ENCODE measurements at places on chromosomes 2 and 18.

DNA sequence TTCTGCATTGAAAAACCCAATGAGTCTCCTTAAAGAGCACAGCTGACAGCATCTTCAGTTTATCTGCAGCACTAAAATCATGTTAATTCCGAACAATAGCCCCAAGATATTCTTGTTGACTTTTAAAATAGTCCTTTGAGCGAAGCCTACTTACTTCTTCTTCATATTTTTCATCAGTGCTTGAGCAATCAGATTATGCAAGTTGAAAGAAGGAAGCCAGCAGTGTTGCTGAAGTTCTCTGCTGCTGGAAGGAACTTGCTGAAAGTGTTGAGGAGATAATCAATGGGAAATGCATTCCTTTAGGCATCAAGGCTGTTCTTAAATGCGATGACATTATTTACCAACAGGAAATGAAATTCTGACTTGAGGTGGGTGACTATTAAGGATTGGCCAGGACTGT is 105.9 kb upstream of the SNTG2 start:
- no peak for DNase-seq

DNA sequence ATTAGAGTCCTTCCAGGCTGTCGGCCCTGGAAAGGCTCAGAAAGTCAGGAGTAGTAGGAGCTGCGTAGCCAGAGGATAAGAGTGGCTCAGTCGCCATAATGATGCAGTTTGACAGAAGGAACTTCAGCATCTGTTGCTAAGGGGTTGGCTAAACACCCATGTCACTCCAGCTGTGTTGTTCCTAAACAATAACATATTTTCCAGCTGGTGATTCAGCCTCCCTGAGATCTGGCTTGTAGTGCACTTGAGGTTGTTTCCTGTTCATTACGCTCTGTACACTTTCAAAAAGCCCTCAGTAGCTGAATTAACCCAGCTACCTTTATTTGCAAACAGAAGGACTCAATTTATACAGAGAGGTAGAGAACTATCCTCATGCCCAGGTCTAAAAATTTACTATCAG is 39.7 kb upstream of the EPAS1 start:
- DNase-seq = no peak

DNA sequence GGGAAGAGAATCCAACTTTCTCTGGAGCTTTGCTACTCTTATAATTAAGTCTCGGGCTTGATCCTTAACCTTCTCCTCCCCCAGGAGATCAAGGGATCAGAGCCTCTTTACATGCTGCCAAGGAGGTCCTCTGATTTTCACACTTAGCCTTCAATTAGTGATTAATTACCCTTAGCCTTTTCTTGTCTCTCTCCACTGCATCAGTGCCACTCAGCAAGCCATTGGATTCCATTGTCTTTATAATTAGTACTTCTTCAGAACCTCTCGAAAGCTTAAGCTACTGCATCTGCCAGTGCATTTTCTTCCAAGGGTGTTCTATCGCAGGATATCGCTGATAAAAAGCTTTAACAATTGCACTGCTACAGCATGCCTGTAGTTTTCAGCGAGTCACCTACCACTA is 477.0 kb upstream of the MEIS1 start:
- no peak for DNase-seq

GRCh38 chr2:231429901-231430300 is 34.4 kb downstream of the NCL start:
- no peak for DNase-seq

DNA sequence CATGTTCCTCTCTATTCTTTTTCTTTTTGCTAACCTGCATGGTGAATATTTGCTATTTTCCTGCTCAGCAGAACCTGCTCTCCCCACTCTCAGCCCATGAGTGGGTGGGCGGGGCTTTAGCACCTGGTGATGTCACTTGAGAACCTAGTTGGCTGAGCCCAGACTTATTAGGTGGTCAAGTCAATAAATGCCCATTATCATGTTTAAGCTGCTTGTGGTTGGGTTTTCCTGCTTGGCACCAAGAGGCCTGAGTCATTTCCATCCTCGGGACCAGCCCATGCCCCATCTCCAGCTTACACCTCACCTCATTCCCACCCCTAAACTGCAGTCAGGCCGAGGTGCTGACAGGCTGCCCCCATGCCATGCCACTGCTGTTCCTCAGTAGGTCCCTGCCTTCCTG is 226.6 kb downstream of the ANKRD30B start:
- DNase-seq = no peak

DNA sequence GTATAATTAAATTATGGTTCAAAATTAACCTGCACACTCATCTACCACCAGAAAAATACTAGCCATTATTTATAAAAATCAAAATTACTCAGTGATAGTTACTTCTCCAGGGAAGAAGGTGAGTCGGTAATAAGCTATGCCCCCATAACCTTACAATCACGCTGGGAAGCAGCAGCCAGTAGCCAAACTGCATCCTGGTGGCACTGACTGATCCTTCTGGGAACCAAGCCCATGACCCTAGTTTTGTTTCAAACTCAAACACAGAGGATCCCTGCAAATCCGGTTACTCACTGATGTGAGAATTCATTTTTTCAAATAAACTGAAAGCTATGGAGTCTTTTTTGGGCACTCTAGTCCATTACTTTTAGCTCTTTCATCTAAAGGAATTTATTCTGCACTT is 88.2 kb upstream of the VWC2L start:
- no peak for DNase-seq

GRCh38 chr2:190136259-190136658 is 73.7 kb upstream of the MSTN start:
- DNase-seq = no peak

DNA sequence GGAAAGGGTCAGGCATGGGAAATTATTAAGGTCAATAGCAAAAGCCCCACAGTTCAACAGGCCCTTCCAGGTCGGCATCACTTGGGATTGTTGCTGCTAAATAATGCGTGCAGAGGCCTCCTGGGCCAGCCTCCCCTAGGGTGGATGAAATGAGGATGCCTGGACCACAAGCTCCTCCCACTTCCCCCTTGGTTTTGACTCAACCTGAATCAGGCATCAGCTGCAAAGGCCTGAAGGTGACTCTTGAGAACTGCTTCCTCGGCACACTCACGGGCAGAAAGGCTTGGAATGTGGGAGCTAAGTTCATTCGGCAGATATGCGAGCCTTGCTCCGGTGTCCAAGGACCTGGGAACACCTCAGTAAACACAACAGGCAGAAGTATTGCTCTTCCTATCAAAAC is 69.3 kb downstream of the MBP start:
- peak; percentile 96 for DNase-seq

DNA sequence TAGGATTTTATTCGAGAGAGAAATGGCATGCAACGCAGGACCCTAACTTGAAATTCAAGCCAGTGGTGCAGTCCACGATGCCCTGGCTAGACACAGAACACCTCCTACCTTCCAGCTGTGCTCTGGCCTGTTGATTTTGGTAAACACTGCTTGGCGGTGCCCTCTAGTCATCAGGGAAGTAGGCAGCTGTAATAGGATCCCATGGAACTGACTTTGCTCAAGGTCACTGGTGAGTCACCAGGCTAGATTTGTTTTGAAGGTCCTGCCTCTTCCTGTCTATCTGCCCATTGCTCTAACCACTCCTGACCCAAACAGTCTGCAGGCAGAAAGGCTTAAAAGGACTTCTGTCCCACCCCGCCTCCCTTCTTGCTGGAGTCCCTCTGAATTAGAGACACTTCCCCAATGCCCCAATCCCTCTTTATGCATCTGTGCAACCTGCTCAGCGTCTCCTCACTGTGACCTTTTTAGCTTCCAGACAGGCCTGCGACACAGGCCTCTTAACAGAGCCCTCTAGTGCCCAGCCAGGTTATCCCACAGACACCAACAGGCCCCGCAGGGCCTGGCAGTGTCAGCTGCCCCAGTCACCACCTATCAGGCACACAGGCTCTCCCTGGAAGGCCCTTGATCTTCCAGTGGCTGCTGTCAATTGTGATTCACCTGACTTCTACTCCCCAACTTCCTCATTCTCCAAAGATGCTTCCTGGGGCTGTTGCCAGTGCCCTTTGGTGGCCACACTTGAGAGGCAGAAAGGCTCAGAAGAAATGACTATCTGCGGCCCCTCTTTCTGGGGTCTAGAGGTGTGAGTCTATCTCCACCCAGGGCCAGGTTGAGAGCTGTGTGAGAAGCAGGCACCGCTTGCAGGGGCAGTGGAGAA is 5.2 kb downstream of the TMEM127 start:
- DNase-seq = peak; percentile 49

Measured in activated CD4-positive, alpha-beta T cell treated with anti-CD3 and anti-CD28 coated beads, Interleukin-2, Interleukin-6, amounts not matched to agents 100 ng/mL and 50 ng/mL, durations not matched to agents 16 hours and 8 hours (primary cell).